ENCODE measurements at places on chromosomes 16 and 17.

- no peak for DNase-seq
Observed at GRCh38 chr16:82720414-82720813, 93.6 kb downstream of the CDH13 start.

DNA sequence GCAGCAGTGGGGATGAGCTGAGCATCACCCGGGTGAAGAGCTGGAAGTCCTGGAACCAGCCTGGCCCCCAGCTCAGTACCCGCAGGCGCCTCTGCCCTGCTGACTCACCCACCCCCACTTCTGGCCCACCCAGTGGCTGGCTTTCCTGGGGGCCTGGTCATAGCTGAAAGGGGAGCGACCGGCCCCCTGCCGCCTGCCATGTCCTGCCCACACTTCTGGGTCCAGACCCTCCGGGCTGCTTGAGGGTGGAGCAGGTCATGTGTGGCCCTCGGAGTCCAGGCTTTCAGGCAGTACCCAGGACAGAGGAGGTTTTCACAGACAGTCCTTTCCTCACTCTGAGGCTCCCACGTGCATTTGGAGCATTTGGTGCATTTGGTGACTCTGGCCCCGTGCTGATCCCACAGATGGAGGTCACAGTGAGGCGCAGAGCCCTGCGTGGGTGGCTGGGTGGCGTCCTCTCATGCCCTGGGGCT lies 7.1 kb upstream of the PIEZO1 start:
- DNase-seq: no peak

GRCh38 chr17:31754239-31754945 lies 104.7 kb downstream of the COPRS start:
- DNase-seq: no peak

GRCh38 chr17:17077861-17078732 lies 35.8 kb downstream of the MPRIP start:
- DNase-seq: no peak

GRCh38 chr16:78407191-78407590 lies 307.7 kb downstream of the WWOX start:
- DNase-seq: no peak

- no peak for DNase-seq
Observed at GRCh38 chr16:57373117-57373947, 1.0 kb downstream of the CX3CL1 start.

DNA sequence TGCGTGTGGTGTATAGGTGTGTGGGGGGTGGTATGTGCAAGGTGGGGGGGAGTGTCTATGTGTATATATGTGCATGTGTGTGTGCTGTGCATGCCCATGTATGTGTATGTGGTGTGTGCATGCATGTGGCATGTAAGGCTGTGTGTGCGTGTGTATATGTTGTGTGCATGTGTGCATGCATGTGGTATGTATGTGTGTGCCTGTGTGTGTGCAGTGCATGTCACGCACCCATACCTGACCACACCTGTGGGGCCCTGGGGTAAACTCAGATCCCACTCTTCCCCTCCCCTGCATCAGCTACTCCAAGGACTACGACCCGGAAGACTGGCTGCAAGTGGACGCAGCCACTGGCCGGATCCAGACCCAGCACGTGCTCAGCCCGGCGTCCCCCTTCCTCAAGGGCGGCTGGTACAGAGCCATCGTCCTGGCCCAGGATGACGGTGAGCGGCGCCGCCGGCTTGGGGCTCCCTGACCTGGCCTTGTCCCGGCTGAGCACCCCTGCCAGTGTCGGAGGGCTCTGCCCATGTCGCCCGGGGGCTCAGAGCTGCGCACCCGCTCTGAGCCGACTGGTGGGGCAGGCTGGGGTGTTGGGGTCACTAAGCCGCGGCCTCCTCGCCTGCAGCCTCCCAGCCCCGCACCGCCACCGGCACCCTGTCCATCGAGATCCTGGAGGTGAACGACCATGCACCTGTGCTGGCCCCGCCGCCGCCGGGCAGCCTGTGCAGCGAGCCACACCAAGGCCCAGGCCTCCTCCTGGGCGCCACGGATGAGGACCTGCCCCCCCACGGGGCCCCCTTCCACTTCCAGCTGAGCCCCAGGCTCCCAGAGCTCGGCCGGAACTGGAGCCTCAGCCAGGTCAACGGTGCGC lies 9.1 kb downstream of the SLC22A31 start:
- no peak for DNase-seq

DNA sequence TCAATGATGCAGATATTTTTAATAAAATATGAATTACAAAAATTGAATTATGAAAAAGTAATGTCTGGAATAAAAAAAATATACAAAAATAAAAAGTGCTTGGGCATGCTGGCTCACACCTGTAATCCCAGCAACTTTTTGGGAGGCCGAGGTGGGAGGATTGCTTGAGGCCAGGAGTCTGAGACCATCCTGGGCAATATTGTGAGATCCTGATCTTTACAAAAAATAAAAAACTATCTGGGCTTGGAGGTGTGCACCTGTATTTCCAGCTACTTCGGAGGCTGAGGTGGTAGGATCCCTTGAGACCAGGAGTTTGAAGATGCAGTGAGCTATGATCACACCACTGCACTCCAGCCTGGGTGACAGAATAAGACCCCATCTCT lies 141.8 kb downstream of the NPIPB5 start:
- no peak for DNase-seq

DNA sequence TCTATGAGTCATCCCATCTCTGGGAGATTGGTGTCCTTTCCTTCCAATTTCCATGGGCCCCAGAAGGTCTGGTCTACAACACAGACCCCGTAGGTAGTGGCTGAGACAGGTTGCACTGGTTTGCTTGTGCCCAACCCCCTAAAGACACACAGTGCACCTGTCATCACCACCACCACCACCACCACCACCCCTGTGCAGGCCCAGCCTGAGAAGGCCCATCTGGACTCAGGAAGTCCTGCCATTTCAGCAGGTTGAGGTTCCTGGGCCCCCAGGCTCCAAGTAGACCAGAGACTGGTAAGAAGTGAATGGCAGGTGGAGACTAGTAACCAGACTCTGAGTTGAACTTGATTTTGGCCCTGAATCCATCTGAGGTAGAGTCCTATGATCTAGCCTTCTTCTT lies 25.9 kb upstream of the PHB1 start:
- DNase-seq: no peak

DNA sequence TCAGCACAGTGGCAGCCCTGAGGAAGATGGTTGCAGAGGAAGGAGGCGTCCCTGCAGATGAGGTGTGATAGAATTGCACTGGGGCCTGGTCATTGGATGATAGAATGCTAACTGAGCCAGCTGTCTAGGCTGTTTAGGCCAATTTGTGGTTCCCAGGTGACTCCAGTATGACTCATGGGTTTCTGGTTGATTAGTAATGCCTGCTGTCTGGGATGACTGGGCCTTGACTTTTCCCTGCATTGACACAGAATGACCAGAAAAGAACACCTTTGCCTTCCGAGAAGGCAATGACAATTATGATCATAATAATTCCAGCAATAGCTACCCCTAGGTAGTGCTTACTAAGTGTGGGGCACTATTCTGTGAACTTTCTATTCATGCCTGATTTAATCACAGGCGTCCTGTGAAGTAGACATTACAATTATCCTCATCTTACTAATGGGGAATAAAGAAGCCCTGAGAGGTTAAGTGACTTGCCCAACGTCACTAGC lies 31.5 kb downstream of the USP43 start:
- DNase-seq: no peak

GRCh38 chr17:41537614-41537954 lies 9.5 kb upstream of the KRT19 start:
- no peak for DNase-seq

DNA sequence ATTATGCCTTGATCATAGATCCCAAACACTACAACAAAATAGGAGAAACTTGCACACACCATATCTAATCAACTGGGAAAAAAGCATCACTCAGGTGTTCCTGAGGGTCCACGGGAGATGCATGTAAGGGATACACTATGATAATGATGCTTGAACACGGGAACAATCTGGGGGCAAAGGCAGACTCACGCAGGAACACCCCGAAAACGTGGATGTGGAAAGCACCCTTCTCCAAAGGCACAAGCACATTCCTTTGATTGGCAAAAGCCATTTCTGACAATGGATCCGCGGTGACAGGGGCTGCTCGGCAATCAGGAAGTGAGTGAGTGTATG lies 1.3 kb downstream of the ZNF652 start:
- no peak for DNase-seq

DNA sequence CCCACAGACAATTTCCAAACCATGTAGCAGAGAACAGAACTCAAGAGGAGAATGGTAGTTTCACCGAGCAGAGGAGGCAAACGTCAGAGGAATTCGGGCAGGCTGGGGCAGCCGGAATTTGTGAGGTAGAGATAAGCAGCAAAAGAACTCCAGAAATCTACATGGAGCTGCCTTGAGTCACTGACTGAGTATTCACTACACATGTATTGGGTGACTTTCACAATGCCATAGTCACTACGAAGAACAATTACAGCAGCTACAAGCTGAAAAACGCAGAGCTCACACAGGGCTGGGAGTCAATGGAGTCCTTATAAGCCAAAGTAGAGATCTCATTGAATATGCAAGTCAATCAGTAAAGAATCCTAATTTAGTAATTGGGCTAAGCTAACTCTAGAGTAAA lies 13.4 kb downstream of the CMC2 start:
- DNase-seq: no peak

DNA sequence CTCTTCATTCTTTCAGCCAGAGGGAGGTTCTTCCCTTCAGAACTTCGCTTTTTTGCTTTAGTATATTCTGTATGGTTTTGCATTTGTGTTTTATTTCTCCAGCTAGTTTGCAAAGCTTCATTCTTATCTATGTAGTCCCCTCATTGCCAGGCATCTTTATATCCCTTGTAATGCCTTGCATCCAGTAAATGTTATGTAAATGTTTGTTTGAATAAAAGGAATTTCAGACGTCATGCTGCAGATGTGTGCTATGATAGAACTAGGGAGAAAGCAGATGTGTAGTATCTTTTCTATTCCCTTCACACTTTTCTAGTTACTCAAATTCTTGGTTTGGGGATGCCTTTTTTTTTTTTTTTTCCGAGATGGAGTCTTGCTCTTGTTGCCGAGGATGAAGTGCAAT lies 62.6 kb upstream of the RASL10B start:
- no peak for DNase-seq

DNA sequence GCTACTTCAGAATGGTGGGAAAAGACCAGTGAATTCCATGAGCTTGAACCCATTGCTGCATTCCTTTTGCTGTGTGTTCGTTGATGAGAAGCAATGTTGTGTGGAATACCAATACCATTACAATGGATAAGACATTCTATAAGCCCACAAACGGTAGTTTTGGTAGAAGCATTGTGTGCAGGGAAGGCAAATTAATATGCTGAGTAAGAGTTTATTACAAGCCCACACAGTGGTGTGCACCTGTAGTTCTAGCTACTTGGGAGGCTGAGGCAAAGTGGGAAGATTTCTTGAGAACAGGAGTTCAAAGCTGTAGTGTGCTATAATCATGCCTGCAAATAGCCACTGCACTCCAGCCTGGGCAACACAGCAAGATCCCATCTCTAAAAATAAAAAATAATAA lies 19.9 kb upstream of the TENT4B start:
- DNase-seq: no peak

DNA sequence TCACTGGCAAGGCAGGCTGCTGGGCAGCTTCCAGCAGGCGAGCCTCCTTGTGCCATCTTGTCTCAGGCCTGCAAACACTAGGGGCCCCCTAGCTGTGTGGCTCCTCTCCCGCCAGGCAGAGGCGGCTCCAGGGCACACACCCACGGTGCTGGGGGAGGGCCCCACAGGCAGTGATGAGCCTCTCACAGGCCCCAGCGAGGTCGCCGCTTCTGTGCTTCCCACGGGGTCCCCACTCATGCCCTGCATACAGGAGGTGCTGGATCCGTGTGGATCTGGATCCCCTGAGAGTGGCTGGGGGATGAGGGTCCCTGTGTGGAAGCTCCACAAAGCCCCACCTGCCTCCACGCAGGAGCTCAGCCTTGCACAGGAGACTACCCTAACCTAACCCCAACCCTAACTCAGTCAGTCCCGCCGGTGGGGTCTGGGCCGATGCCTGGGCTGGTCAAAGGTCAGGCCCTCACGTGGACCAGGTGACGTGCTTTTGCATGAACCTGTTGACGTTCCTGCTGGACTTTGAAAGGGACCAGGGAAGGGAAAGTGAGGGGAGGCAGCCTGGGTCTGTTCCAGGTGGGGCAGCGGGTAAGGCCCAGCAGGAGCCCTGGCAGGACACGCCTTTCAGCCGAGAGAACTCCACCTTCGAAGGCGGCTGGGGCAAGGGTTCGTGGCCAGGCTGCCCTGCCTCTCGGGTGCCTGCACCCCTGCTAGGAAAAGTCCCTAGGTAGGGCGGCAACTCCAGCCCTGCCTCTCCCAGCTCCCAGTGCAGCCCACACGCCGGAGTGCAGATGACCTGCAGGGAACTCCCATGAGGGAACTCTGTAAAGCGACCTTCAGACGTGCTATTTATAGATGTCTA lies 5.2 kb downstream of the SECTM1 start:
- DNase-seq: no peak

- DNase-seq: no peak
Observed at GRCh38 chr17:13385481-13385911, 216.2 kb downstream of the HS3ST3A1 start.

GRCh38 chr17:77212081-77212832 lies 71.5 kb downstream of the SEC14L1 start:
- no peak for DNase-seq

DNA sequence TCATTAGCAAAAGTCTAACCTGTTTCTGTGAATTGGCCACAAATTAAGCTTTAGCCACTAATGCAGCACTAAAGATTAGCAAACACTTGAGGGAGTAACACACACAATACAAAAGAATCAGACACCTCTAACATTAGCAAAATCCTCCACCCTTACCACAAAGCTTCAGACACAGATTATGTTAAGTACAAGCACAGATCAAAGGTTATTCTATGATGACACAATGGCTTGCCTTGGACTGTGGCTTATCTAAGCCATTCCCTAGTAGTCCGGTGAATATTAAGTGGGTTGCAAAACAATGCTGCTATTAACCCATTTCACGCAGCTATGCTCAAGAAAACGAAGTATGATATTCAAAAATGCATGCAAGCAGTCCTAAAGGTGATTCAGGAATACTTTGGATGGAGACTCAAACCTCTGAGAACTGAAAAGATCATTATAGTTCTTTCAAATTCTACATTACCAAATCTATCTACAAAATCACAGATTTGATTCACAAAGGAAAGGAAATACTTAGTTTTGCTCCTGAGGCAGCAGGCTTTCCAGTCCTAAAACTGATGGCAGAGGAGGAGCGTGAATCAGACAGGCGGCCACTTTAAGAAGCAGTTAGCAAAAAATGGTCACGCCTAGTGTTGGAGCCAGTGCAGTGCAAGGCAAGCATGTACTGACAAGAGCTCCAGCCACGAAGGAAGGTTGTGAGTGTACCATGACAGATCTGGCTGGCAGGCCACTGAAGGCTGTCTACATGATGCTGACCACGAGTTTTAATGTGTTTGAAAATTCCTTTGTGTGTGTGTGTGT lies 67.2 kb downstream of the PARN start:
- no peak for DNase-seq
